ENCODE measurements at places on chromosomes 13 and 19. TPM values are rescaled to one million over a fixed set of nuclear protein-coding genes. Genes with fewer than 3 reads are reported as not detected.

- DNase-seq = no peak
Observed at GRCh38 chr19:1907563-1908363, 2.6 kb downstream of the ADAT3 start.

The HPN gene
- total RNA-seq = not detected

GRCh38 chr13:112246731-112247470, 129.3 kb upstream of the SPACA7 start:
- DNase-seq = no peak

The ZNF729 gene
- not detected for total RNA-seq

DNA sequence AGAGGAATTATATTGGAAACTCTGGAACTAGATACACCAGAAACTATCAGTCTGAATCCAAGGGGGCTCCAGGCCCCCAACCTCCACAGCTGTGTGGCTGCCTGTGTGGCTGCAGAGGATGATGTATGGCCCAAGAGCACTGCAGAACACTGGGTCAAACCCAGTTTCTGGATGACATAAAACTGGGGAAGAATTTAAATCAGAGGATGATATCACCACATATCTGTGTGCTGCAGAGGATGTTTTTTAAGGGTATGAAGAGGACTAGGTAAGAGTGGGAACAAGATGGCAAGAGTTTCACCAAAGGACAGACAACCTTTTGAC, 226.4 kb downstream of the SUCLA2 start:
- DNase-seq = no peak

GRCh38 chr19:1252221-1252820, 3.9 kb downstream of the MIDN start:
- peak; percentile 95 for DNase-seq

The GRIK5 gene
- total RNA-seq = 0.09 TPM

- no peak for DNase-seq
Observed at GRCh38 chr13:77874406-77874805, 44.2 kb downstream of the EDNRB start.

- no peak for DNase-seq
Observed at GRCh38 chr13:26050568-26051230, 1.1 kb downstream of the SHISA2 start.

The KCNN1 gene
- not detected for total RNA-seq

DNA sequence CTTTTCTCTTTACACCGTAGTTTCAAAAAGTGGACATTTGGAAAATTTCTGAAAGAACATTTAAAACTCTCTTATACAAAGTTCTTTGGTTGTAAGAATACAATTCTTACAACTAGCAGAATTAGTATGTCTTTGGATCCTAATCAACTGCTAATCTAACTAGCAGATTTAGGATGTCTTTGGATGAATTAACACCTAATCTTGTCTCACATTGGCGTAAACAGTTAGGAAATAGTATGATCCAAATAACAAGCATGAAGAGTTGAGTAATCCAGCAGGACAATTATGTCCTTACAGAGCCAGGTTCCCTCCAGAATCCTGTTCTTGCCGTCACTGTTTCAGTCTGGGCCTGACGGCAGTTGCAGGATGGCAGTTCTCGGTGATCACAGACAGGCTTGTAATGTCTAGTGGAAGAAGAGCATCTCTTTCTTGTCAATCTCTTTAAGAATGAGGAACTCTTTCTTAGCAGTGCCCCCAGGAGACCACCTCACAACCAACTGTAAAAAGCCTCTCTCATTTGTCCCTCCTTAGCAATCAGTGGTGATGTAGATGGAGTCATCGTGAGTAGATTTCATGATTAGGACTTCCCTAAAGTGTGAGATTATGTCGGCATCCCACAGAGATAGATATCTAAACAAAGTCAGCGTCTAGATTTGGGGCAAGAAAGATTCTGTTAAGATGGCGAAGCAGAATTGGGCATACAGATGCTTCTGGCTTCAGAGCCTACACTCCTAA, 5.7 kb upstream of the TNFSF13B start:
- DNase-seq = no peak

DNA sequence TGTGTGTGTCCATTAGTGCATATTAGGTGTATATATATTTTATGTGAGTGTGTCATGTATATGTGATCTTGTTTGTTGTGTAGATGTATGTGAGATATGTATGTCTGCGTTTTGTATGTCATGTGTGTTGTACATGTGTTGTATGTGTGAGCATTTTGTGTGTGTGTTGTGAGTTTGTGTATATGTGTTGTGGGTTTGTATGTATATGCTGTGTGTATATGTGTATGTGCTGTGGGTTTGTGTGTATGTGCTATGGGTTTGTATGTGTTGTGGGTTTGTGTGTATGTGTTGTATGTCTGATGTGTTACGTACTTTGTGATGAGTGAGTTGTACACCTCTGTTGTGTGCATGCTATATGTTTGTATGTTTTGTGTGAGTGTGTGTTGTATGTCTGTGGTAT, 8.1 kb downstream of the CEACAM20 start:
- DNase-seq = no peak

DNA sequence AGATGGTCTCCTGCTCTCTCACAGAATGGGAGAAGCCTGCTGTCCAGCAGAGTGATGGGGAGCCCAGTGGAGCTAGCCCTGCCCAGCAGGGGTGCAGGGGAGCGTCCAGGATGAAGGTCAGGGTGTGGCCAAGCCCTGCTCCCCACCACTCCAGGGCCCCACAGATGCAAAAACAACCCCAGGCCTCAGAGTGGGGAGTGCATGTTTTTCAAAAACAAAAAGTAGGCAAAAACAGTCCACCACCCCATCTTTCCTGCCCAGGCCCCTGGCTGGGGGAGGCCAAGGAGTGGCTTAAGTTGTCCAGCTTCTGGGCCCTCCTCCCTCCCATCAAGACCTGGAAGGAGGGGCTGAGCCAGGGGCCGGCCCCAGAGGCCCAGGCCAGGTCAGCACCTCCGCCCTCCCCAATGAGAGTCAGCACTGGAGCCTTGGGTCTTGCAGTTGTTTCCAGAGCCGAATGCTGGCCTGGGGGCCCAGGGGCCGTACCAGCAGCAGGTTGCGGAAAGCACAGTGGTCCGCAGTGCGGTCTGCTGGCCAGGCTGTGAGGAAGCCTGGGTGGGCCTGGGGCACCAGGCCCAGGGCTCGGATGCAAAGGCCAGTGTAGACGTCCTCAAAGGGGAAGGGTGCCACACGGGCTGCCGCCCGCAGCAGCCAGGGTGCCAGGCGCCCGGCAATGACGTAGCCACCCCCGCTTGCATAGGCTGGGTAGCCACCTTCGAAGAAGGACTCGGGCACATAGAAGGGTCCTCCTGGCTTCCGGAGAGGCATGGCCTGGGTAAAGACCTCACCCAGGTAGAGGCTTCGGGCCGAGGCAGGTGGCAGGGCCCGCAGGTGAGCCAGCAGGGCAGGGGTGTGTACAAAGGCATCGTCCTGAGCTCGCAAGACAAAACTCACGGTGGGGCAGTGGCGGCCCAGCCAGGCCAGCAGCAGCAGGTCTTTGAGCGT, 1.7 kb downstream of the B3GNT8 start:
- DNase-seq = no peak

DNA sequence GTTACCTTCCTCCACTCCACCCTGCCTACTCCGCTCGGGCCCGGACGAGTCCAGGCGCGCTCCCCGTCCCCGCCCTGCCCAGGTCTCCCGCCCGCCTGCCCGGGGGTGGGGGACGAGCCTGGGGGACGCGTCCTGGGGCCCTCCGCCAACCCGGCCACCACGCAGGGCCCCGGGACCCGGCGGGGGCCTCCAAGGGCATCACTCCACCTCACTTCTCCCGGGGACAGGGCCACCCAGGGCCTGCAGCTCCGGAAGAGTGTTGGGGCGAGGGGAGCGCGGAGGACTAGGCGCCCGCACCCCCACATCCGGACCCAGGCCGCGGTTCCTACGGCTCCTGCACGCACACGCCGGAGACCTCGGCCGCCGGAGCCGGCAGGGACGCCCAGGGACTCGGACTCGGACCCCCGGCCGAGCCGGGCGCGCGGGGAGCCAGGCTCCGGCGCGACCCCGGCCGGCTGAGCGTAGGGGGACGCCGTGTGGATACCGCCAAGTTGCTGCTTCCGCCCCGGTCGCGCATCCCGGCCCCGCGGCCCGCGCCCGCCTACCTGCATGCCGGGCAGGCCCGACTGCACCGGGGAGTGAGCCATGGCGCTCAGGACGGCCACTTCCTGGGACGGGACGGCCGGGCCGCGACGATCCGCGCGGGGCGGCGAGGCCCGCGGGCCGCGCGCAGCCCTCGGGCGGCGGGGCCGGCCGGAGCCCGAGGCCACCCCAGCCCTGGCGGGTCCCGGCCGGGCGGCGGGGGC, 534 bp downstream of the STK24 start:
- no peak for DNase-seq

GRCh38 chr13:87940776-87941175, 269.6 kb downstream of the SLITRK5 start:
- no peak for DNase-seq

The LILRA6 gene
- not detected for total RNA-seq

The LILRA5 gene
- not detected for total RNA-seq

The CYP4F22 gene
- not detected for total RNA-seq

DNA sequence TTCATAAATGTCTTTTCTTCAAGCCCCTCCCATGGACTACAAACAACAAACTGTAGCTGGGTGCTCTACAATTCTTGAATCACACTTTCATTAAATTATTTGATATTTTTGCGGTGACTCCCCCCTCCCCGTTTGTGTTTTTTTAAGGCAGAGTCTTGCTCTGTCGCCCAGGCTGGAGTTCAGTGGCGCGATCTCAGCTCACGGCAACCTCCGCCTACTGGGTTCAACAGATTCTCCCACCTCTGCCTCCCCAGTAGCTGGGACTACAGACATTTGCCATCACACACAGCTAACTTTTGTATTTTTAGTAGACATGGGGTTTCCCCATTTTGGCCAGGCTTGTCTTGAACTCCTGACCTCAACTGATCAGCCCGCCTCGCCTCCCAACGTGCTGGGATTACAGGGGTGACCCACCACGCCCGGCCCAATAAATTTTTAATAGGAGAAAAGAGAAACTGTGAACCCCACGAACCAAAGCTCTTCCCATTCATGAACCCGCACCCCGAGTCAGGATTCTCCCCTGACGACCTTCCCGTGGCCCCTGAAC, 703 bp downstream of the ZNF506 start:
- no peak for DNase-seq

The HSD17B14 gene
- total RNA-seq = 6.7 TPM

The FOSB gene
- total RNA-seq = 62.6 TPM

DNA sequence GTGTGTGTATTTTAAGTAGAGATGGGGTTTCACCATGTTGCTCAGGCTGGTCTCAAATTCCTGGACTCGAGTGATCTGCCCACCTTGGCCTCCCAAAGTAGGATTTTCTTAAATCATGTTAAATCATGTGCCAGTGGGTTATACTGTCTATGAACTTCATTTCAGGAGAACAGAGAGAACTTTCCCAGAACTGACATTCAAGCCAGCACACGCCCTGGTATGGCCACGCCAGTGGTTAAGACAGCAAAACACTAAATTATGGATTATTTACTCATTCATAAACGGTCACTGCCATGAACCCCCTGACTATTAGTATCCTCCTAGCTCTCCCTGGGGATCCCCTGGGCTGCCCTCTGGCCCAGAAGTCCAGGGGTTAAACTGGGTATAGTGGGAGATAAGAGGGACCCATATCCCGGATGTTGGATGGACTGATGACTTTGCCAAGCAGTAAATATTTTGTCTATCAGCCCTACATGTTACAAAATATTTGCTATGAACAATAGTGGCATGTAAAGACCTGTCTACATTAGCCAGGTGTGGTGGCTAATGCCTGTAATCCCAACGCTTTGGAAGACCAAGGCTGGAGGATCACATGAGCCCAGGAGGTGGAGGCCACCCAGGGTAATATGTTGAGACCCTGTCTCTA, 16.1 kb upstream of the STRN4 start:
- no peak for DNase-seq

GRCh38 chr13:112464720-112465119, 88.6 kb downstream of the SPACA7 start:
- DNase-seq = no peak

- DNase-seq = no peak
Observed at GRCh38 chr19:55677572-55678028, 2.6 kb downstream of the EPN1 start.

DNA sequence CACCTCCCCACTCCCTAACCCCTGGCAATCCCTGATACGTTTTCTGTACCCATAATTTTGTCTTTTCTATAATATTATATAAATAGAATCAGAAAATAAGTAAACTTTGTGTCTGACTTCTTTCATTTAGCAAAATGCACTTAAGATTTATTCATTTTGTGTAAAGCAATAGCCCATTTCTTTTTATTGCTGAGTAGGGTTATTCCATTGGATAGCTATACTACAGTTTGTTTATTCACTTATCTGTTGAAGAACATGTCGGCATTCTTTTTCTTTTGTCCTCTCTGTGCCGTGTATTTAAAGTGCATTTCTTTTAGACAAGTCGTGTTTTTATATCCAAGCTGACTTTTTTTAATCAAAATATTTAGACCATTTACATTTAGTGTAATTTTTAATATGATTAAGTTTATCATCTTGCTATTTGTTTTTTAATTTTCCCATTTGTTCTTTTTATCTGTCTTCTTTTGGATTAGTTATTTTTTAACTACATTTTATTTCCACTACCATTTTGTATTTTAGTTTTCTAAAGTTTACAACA, 176.4 kb upstream of the TSHZ3 start:
- DNase-seq = no peak

DNA sequence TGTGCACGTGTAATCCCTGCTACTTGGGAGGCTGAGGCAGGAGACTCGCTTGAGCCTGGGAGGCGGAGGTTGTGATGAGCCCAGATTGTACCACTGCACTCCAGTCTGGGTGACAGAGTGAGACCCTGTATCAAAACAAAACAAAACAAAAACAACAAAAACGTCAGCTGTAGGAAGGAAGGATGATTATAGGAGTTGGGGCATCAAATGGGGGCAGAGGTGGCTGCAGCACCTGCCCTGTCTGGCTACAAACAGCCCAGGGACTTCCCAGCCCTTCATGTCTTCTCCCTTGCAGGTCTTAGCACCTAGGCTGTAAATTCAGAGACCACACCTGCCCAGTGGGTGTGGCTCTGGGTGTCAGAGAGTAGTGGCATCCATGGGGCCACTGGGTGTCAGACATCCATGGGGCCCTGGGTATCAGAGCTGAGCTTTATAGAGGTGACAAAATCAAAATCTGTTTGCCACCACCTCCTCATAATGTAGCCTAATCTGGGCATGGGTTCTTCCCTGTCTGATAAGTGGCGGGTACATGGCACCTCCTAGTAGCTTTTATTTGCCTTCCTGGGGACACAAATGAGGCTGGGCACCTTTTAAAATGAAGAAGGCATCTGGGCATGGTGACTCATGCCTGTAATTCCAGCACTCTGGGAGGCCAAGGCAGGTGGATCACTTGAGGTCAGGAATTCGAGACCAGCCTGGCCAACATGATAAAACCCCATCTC, 4.7 kb upstream of the B3GNT3 start:
- DNase-seq = no peak

The MADCAM1 gene
- total RNA-seq = 0.47 TPM

The SIGLEC12 gene
- not detected for total RNA-seq

DNA sequence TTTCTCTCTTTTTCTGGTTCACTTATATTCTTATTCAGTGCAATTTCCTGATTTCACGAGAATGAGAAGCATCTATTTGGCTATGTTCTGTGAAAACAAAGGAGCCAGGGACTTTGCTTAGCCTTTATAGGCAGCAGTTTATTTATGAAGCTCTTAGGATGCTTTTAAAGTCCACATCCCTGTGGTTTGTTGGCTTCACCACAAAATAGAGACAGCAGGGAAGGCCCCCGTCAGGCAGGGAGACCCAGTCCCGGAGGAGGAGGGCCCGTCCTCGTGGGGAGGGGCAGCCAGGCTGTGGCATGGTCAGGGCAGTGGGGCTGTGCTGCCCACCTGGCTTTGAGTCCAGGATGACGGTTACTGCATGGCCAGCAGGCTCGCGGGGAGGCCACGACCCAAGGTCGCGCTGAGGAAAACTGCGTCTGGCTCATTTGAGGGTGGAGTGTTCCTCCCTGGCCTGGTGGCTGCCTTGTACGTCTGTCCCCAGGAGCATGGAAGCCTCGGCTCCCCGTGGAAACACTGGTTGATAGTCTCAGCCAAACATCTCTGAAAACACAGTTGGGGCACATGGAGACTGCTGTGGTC, 92.7 kb downstream of the ATP11A start:
- DNase-seq = no peak
